Stimulated activated CD4-positive, alpha-beta T cell treated with anti-CD3 and anti-CD28 coated beads, Interleukin-2, amount 100 ng/mL, for 24 hours (primary cell): ENCODE measurements at places on chromosomes 11 and 22.

DNA sequence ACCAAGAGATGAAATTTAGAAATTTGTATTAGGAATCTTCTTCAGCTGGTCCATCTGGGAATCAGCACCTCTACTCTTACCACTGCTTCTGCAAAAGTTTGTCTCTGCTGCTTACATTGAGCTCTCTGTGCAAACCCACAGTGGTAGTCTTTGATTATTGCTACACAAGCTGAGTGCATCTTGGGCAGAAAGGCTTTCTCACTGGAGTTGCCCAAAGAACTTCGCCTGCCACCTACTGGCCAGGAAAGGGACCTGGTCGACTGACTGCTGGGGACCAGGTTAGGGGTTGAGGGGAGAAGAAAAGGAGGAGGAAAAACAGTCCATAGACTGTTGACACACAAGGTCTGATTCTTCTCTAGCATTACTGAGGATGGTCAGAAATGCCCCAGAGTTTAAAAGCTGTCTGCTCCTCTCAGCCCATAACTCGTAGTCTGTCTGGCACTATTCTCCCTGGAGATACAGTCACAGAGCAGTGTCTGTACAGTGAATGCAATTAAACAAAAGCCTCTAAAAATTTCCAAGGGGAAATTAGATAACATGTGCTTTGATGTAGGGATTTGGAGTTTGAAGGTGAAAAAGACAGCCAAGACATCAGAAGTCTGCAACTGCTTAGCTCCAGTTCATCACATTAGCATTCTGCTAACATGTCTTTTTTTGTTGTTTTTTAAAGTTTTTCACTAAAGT is 215.0 kb upstream of the CTSC start:
- peak; percentile 63 for DNase-seq

DNA sequence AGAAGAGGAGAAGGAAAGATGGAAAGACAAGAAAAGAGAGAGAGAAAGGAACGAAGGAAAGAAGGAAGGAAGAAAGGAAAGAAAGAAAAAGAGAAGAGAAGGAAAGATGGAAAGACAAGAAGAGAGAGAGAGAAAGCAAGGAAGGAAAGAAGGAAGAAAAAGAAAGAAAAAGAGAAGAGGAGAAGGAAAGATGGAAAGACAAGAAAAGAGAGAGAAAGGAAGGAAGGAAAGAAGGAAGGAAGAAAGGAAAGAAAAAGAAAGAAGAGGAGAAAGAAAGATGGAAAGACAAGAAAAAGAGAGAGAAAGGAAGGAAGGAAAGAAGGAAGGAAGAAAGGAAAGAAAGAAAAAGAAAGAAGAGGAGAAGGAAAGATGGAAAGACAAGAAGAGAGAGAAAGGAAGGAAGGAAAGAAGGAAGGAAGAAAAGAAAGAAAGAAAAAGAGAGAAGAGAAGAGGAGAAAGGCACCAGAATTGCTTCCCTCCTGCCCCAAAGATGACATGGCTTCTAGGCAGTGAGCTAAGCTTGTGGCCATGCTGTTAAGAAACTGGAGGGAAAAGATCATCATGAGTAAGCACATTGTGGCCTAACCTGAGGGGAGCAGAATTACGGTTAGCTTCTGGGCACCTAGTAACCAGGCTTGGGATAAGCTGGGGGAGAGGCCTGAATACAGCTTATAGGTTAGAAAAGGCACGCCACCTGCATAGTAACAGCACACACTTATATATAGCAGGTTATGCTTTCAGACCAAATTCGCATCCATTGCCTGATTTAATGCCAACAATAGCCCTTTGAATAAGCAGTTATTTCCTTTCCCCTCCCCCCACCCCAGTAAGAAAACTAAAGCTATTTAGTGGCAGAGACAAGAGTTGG is 2.3 kb upstream of the ST3GAL4 start:
- DNase-seq = no peak

DNA sequence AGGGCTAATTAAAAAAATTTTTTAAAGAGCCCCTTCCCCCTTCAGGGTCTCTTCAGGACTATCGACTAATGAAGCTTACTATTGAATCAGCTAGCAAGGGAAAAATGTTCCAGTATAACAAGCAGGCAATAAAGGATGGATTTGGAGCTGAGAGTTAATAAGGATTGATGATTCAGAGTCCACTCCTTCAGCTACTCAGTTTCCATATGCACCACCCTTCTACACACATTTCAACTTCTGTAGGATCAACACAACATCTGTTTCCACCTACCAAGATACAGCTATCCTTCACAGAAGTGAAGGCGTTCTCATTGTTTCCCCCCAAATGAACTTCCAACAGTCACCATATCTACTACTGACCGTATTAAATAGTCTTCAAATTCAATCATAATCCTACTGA is 6.6 kb upstream of the ALKBH3 start:
- no peak for DNase-seq

DNA sequence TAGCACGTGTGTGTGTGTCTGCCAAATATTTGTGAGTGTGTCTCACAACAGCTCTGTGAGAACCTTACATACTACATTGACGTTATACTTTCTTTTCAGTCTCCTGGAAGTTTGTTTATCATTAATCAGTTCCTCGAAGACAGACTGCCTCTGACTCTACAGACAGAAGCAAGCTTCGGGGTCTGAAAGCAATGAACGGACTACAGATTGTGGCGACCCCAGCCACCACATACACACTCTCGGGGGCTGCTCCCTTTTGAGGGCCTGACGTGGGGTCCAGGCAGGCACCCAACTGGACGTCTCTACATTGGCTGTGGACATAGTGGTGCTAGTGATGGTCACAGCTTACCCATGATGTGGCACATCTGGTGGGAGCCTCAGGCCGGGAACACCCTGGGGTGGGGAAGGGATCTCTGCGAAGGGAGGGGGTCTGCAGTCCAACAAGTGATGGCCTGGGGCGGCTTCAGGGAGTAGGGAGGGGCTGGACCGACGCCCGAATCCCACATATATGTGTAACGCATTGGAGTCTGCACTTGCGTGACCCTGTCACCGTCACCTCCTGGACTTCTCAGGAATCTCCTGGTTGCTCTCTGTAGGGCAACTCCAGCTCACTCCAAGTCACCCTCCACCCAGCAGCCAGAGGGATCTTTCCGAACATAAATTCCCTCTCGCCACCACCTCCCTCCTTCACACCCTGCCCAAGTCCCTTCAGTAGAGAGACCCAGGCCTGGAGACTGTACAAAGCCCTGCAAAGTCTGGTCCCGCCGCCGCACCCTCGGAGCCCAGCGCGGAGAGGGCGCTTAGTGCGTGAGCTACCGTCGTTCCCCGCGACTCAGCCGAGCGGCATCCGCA is 30.4 kb upstream of the TRIM29 start:
- no peak for DNase-seq

GRCh38 chr11:2386591-2386990 is 9.5 kb downstream of the CD81 start:
- DNase-seq = no peak

DNA sequence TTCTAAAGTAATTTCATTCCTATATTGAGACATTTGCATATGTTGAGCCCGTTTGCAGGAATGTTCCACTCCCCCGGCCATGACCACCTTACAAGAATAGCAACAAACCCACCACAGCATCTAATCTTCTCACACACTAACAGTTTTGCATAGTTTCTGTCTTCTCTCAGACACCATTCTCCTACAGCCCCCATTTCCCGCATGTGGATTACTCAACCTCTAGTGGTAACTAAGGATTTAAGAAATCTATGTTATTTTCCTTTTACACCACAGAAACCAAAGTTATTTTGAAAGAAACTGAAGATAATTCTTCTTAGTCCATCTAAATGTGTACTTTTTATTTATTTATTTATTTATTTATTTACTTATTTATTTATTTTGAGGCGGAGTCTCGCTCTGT is 2.3 kb downstream of the MS4A4E start:
- DNase-seq = no peak

- peak; percentile 56 for DNase-seq
These were observed 22.2 kb upstream of the CBX7 start for GRCh38 chr22:39174498-39175352.

GRCh38 chr22:35441489-35442100 is 41.7 kb downstream of the MCM5 start:
- no peak for DNase-seq

DNA sequence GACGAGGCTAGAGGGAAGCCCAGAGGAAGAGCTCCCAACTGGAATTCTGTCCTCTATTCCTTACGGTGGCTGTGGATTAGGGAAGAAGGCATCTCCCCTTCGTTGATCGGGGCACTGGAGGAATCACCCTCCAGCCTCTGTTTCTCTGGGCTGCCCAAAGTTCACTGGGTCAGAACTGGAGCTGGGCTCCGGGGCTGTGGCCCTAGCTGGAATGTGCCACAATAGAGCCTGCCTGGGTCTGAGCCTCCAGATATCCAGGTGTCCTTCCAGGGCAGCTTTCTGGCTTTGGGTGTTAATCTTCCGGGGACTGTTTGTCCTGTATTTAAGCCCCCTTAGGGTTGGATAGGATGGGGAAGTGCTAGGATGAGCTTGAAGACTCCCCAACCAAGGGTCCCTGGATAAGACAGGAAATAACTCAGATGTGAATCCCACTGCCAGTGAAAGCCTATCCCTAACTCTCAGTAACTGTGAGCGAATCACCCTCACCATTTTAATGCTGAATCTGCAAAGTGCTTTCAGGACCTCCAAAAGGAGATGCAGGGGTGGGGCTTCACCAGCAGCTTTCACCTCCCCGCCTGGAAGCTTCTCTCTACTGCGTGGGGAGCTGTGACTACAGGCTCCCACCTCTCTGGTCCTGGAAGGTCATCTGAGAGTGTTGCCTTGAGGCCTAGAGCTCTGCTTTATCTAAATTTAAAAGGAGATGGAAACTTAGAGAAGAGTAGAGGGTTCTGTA is 9.5 kb downstream of the YPEL4 start:
- DNase-seq = no peak

GRCh38 chr11:86769219-86769618 is 31.1 kb upstream of the PRSS23 start:
- no peak for DNase-seq

GRCh38 chr11:126546191-126546590 is 190.7 kb downstream of the ST3GAL4 start:
- DNase-seq = no peak

- DNase-seq = no peak
These were observed 6.3 kb upstream of the CYP2R1 start for GRCh38 chr11:14898355-14898754.

- peak; percentile 69 for DNase-seq
These were observed 31.2 kb downstream of the CD82 start for GRCh38 chr11:44596525-44597276.

DNA sequence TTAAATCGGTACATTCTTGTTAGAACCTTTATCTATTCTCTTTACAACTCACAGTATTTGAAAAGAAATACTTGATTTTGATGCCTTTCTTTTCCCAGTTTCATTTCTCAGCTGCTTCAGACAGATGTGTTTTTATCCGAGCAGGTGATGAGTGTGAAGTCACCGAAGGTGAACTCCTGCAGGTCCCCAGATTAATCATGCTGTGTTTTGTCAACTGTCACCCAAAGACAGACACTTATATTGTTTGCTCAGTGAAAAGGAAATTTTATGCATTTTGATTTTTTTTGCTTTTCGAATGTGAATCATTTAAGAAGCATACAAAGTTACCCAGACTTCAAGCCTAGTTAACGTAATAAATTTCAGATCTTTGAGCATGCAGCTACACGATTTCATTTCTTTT is 7.8 kb upstream of the TMPRSS13 start:
- DNase-seq = no peak
